Right forelimb (tissue), 1 donor: ENCODE measurements at places on chromosomes 11 and 22.
A peak's percentile ranks its signal among the peaks of the same experiment; 100 is the strongest.

GRCh38 chr11:45489281-45489905 is 176.0 kb downstream of the CHST1 start:
- peak; percentile 12 for DNase-seq

DNA sequence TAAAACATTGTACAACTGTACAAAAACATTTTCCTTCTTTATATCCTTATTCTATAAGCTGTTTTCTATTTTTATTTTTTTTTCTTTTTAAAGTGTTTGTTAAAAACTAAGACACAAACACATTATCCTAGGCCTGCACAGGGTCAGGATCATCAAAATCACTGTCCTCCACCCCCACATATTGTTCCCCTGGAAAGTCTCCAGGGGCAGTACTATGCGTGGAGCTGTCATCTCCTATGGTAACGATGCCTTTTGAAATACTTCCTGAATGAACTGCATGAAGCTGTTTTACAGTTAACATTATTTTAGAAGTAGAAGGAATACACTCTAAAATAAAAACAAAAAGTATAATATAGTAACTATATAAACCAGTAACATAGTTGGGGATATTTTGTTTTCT is 67.2 kb downstream of the ZC3H12C start:
- DNase-seq = no peak

- no peak for DNase-seq
These were observed 134.7 kb downstream of the PAX6 start for GRCh38 chr11:31676280-31676982.

DNA sequence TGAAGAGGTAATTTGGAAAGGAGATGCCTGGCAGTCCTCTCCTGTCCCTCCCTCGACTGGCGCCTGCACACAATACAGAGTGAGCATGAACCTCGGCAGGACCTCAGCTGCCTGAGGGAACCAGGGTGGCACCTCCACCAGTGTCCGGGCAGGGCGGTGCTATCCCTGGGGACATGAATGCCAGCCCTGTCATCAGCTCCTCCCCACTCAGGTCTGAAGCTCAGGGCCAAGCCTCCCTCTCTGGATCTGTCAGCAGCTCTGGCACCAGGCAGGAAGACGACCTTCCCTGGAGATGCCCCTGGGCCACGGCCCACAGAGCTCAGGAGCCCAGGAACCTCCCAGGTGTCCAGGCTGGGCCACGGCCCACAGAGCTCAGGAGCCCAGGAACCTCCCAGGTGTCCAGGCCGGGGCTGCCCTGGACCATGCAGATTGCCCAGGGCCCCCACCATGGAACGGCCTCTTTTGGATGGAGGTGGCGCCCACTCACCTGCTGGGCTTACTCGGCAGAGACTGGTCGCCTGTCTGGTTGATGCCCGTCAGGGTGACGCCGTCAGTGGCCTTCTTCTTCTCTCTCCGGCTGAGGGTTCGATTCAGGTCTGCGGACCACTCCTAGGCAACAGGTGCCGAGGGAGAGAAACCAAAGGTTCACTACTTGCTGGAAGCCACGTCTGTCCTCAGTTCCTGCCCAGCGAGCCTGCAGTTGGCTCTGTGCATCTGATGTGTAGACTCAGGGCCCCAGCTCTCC is 21.7 kb upstream of the ARFGAP3 start:
- no peak for DNase-seq

GRCh38 chr11:6523253-6523652 is 26.2 kb downstream of the DNHD1 start:
- no peak for DNase-seq

DNA sequence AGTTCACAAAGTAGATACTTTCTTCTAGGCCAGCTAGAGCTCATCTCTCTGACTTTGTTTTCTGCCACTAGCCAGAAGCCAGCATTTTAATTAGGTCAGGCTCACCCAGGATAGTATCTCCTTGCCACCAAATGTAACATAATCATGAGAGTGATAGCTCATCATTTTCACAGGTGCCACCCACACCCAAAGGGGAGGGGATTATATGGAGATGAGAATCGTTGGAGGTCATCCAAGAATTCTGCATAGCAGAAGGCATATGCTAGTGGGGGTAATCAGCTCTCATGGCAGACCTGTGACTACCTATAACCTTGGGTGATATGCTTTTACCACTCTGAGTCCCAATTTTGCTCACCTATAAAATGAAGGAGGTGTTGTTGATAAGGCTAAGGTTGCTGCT is 523.0 kb downstream of the METTL15 start:
- DNase-seq = no peak

GRCh38 chr11:94871491-94872185 is 101.7 kb downstream of the CWC15 start:
- no peak for DNase-seq

DNA sequence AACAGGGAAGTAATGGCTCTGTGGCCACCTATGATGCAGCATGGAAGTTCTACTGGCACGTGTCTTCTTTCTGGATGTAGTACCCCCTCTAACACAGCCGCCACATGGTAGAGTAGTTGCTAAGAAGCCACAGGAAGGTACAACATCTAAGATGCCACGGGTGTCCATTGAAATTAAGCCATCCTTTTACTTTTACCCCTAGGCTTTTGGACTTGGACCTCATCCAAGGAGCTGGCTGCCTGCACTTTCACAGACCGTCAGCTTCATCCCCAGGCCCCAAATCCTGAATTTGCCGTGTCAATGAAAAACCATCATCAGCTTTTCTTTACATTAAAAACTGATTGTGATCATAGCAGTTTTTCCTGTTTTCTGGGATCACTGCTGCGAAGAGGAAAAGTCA is 102.4 kb downstream of the RPL27A start:
- DNase-seq = no peak

- no peak for DNase-seq
These were observed 40.1 kb downstream of the REXO2 start for GRCh38 chr11:114479331-114479730.

DNA sequence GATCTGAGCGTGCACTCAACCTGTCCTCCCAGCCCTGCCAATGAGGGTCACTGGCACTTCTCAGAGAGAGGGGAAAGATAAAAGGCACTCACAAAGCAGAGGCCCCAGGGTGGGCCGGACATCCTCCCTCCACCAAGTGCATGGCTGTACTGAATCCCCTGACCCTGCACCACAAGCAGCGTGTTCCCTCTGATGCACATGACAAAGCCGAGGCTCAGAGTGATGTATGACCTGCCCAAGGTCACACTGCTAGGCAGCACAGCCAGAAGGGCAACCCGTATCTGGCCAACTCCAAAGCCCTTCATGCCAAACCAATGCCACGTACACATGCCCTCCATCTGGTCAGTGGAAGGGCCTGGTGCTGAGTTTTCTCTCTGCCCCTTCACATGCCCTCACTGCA is 22.1 kb downstream of the SPATA19 start:
- no peak for DNase-seq

GRCh38 chr11:121309688-121310087 is 17.1 kb downstream of the SC5D start:
- no peak for DNase-seq

- DNase-seq = no peak
These were observed 67.3 kb downstream of the RNF169 start for GRCh38 chr11:74815966-74816365.

DNA sequence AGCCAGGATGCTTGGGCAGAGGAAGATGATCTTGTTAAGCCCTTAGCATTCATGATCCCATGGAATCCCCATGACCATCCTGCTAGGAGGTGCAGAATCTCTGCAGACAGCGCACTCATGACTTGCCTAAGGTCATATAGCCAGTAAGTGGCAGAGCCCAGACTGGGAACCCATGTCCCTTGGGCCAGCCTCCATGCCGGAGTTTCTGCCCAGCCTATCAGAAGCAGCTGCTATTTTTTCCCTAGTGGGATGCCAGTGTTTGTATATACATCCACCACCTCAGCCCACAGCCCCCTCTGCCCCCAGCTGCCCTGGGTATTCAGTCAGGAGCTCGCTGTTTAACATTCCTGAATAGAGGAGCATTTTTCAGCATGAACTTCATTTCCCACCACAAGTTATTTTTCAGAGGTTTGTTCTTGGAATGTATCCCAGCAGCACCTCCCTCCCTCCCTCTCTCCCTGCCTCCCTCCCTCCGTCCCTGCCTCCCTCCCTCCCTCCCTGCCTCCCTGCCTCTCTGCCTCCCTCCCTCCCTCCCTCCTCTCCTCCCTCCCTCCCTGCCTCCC is 34.4 kb upstream of the SUSD2 start:
- DNase-seq = peak; percentile 84

DNA sequence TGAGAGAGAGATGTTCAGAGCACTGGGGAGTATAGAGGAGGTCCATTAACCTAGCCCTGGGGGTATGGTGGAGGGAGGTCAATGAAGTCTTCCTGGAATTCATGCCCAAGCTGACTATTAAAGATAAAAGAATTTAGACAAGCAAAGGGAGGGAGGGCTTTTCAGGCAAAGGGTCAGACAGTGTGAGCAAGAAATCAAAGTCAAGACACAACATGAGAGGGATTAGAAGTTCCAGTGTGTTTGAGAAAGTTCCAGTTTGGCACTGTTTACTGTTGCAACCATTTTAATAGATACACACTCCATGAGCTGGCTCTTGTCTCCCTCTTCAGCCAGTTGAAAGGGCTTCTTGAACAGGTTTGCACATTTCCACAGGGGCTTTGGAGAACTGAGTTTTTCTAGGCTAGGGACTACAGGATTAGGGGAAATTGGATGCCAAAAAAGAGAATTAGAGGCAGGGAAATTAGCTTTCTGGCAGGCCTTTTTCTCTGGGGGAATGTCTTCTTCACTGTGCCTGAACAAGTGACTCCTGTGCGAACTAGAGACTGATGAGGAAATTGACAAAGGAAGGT is 14.7 kb upstream of the NNMT start:
- no peak for DNase-seq

- peak; percentile 81 for DNase-seq
These were observed 802 bp downstream of the TENM4 start for GRCh38 chr11:79439886-79440570.

DNA sequence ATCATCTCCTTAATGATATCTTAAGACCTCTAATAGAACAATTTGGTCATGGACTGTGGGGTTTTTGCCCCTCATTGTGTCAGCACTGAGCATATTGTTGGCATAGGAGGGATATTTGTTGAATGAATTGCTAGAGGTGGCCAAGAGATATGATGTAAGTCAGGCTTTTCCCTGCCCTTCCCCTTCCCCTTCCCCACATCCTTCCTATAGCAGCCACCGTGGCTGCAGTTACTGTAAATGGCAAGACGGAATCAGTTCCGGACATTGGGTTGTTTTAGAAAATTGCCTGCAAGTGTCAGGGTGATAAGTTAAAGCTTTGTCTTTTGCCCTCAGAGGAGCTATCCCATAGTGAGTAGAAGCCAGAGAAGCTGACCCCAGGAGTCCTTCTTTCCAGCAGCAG is 23.0 kb downstream of the LIMK2 start:
- no peak for DNase-seq

- DNase-seq = no peak
These were observed 144.0 kb downstream of the TBC1D22A start for GRCh38 chr22:46906326-46907045.

DNA sequence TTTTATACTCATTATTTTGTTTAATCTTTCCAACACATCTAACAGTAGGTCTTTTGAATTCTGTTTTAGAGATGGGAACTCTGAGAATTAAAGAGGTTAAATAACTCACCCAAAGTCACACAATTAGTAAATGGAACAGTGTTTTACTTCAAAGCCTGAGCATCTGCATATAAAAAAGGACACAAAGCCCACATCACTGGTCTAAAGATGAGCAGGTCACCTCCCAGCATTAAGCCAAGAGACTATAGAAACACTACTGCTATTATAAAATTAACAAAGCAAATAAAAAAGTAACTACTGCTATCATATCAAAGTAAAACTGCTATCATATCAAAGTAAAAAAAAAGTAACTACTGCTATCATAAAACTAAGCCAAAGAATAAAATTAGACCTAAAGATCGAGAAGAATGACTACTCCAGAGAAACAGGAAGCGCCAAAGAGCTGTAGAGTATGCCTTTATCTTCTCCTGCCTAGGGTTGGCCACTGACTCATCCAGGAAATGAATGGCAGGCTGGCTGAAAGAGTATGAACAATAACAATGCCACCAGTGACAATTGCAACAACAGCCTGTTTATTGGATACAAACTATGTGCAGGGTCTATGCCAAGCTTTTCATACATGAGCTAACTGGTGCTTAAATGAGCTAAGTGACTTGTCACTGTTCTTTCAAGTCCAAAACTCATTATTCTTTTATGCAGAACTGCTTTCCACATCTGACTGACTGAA is 1153.0 kb upstream of the TENM4 start:
- no peak for DNase-seq

DNA sequence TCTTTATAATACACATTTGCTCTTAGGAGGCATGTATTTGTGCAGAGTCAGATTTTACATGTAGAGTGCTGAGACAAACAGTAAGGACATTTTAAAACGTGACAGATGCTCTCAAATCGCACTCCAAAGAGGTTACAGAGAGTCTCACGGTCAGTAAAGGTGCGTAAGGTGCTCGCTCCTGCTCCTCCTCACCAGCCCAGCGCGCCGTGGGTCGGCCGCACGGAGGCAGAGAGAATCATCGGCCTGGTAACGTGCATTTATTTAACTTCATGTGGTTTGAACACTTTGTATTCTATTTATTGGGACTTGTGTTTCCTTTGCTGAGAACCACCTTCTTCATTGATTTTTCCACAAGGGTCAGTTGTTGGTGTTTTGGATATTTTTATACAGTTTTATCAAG is 900.1 kb downstream of the BRD1 start:
- DNase-seq = no peak

DNA sequence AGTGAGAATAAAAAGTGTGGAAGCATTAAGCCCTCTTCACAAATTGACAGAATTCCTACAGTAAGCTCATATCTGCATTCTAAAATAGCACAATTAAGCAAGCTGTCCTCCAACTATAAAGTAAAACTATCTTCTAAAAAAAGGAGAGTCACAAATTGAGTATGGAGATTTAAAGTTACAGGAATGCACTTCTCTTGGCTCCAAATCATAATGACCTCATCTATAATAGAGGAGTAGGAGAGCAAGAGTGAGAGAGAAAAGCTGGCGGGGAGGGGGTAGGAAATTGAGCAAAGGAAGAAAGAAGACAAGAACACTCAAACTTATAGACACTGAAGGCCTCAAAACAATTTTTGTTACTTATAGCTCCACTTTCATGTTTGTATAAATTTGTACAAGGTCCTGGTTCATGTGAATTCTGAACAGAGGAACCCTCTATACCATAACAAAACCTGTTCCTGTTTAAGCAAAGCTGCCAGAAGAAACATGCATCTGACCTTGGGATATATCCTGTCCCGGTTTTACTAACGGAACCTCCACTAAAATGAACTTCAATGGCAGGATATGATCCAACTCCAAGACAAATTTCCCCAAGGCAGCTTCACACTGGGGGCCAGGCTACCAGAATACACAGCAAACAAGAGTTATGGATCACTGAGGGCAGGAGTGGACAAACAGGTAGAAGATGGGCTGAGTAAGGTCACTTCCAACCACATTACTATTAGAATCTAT is 37.2 kb downstream of the SLC35F2 start:
- DNase-seq = no peak

- no peak for DNase-seq
These were observed 50.6 kb upstream of the ACCSL start for GRCh38 chr11:43997022-43997660.

DNA sequence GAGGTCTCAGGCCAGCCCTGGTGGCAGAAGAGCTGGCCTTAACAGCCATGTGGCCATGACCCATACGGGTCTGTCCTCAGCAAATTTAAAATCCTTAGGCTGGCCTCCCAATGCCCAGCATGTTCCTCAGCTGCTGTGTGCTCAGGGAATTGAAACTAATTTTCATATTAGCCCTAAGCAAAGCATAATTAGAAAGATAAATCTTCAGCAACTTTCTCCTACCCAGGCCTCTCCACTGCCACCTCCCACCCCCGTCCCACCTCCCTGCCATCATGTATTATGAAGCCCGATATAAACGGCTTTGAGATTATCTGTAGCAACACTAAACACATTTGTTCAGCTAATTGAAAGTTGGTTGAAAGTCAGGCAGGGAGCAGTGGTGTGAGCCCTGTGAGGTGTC is 178.8 kb upstream of the NTM start:
- DNase-seq = no peak
